ENCODE measurements at places on chromosomes 5 and 9.

GRCh38 chr9:70519912-70520724 is 105.7 kb upstream of the KLF9 start:
- DNase-seq, result no peak

DNA sequence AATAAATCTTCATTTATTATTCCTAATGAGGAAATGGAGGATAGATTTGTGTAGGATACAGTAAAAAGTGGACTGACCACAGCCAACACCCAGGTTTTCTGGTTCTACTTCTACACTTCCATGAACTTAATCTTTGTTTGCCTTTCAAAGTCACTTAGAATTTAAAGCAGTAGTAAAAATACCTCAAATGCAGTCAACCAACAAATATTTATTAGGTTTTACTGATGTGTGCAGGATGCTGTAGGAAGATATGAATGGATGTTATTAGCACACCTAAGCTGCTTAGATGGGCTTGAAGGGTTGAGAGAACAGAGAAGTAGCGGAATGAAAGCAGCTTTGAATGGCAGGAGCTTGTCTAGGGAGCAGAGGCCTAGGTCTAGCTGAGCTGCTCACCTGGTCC is 201.1 kb downstream of the PALM2AKAP2 start:
- DNase-seq, result no peak

DNA sequence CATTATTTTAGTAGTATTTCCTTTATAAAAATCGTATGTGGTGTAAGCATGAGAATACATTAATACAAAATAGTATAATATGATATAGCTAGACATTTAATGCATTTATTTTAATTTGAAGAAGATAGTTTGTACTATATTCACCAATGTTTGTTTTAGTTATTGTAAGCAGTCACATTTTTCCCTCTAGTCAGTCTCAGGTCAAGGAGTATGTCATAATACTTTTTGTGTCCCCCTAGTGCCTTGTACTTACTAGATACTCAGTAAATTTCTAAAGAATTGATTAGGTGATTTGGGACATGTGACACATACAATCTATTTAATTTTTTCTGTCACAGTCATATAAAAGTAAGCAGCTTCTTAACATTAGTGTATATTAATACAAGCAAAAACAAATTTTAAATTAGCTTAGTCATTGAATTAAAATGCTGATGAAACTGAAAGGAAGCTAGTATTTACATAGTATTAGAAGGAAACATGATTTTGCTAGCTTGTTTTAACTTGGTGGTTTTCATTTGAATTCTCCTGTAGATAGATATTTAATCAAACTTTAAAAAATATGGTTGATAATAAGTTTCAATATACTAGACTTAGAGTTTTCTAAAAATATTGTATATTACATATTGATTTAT is 242.2 kb downstream of the FER start:
- DNase-seq, result no peak

GRCh38 chr5:91144491-91145332 is 238.4 kb downstream of the ARRDC3 start:
- no peak for DNase-seq

GRCh38 chr9:133509179-133510083 is 15.3 kb downstream of the MYMK start:
- peak; percentile 4 for DNase-seq

- DNase-seq, result no peak
Measured at GRCh38 chr9:113529336-113530009, 65.9 kb downstream of the RGS3 start.

GRCh38 chr5:159764283-159765134 is 151.8 kb upstream of the ADRA1B start:
- no peak for DNase-seq

DNA sequence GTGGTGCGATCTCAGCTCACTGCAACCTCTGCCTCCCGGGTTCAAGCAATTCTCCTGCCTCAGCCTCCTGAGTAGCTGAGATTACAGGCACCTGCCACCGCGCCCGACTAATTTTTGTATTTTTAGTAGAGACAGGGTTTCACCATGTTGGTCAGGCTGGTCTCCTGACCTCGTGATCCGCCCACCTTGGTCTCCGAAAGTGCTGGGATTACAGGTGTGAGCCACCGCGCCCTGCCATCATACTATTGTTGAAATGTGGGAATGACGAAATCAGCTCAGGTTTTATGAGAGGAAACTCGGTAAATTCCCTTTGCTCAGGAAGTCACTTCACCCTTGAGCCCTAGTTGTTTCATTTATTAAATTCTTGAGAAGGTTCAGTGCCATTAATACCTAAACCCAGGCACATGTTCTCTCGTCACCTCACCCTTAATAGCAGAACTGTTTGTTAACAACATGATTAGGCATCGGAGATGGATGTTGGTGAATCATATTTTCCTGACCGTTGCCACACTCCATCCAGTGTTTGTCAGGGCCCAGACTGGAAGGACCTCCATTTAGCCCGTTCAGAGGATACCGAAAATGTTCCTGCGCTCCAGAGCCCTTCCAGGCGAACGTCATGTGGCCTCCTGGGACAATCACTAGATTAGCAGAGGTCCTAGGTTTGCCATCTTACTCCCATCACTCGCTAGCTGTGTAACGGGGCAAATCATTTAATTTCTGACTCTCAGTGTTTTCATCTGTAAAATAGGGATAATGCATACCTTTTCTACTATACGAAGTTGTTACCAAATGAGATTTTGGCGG is 20.0 kb upstream of the CREBRF start:
- no peak for DNase-seq

- no peak for DNase-seq
Measured at GRCh38 chr5:151870820-151871219, 53.8 kb downstream of the GLRA1 start.

GRCh38 chr9:117075636-117076035 is 339.2 kb downstream of the ASTN2 start:
- DNase-seq, result no peak

GRCh38 chr5:148179234-148179824 is 11.0 kb downstream of the SPINK14 start:
- DNase-seq, result peak; percentile 56

- no peak for DNase-seq
Measured at GRCh38 chr9:28212979-28213378, 639.7 kb upstream of the C9orf72 start.

- no peak for DNase-seq
Measured at GRCh38 chr9:136625101-136626065, 37.3 kb upstream of the EGFL7 start.

GRCh38 chr5:10321882-10322281 is 14.2 kb upstream of the CMBL start:
- DNase-seq, result no peak

- no peak for DNase-seq
Measured at GRCh38 chr5:160165137-160166068, 46.2 kb upstream of the PWWP2A start.

GRCh38 chr9:33781736-33782135 is 13.6 kb upstream of the PRSS3 start:
- DNase-seq, result no peak

- DNase-seq, result no peak
Measured at GRCh38 chr5:138640646-138641254, 65.5 kb upstream of the HSPA9 start.

- peak; percentile 3 for DNase-seq
Measured at GRCh38 chr5:42749020-42749419, 7.6 kb upstream of the CCDC152 start.

GRCh38 chr9:38032266-38033110 is 36.5 kb downstream of the SHB start:
- DNase-seq, result no peak

Measured in CD4-positive, alpha-beta T cell treated with Interleukin-21 for 1 hour (primary cell).